Stimulated activated CD4-positive, alpha-beta T cell treated with anti-CD3 and anti-CD28 coated beads, Interleukin-15, amount 100 ng/mL, for 1 hour (primary cell): ENCODE measurements at places on chromosomes 6 and 20.
A peak's percentile ranks its signal among the peaks of the same experiment; 100 is the strongest.

- DNase-seq = no peak
Observed at GRCh38 chr6:142174703-142175102, 27.6 kb downstream of the VTA1 start.

- no peak for DNase-seq
Observed at GRCh38 chr6:92428448-92428847, 990.9 kb downstream of the EPHA7 start.

DNA sequence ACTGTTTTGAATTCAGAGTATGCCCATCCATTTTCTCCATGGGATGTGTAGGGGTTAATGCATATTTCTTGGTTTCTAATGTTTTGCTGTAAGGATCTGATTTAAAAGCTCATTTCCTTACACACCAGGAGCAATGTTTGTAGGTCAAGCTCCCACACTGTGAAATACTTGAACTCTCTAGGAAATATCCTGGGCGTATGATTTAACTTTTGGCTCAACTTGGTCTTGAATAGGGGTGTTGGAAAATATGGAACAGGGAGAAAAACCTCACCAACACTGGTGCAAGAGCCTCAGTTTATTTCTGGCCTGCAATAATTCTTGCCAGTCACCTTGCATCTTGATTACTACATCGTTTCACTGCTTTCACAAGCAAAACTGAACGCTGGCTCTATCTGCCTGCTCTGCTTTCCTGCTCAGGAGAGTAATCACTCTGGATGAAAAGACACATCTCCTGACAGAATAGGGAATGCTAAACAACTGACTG is 25.1 kb upstream of the RFPL4B start:
- no peak for DNase-seq

DNA sequence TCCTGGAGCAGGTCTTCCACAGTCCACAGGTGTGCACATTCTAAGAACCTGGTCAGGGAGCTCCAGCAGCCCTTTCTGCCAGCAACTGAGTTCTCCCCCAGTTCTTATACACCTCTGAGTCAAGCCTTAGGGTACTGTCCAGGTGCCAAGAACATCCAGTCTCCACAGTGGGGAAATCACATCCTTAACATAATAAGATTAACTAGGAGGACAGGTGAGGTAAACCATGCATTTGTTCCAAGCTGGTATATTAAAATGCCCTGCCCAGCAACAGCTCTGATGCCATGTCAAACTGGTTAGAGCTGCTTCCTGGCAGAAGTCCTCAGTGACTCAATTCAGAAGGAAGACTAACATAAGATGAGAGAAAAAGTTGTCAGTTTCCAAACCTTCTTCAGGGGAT is 303.9 kb upstream of the SGK1 start:
- DNase-seq = no peak

GRCh38 chr20:32484225-32484957 is 100.7 kb downstream of the NOL4L start:
- DNase-seq = no peak

DNA sequence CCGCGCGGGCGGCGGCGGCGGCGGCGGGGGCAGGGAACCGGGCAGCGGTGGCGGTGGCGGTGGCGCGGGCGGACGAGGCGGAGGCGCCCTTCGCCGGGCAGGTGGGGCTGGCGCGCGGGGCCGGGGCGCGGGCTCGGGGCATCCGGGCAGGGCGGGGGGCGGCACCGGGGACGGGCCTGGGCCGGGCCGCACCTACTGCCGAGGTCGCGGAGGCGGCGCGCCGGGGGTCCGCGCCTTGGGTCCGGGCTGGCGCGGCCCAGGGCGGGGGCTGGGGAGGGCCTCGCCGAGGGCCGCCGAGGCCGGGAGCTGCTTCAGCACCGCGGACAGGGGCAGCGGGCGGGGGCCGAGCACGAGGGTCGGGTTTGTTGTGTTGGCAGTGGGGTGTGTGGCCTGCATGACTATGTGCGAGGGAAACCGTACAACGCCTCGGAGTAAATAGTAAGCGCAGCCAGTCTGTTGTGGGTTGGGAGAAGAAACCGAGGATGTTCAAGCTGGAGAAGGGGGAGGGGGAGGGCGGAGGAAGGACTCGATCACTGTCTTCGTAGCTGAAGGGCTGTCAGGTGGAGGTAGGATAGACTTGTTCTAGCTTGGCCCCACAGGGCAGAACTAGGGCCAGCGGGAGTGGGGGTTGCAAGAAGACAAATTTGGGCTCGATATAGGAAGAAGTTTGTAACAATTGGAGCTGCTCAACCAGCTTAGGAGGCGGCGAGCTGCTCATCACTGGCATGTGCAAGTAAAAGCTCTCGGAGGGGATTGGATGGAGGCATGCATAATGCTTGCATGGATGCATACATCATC is 593 bp downstream of the MMP24 start:
- peak; percentile 42 for DNase-seq

DNA sequence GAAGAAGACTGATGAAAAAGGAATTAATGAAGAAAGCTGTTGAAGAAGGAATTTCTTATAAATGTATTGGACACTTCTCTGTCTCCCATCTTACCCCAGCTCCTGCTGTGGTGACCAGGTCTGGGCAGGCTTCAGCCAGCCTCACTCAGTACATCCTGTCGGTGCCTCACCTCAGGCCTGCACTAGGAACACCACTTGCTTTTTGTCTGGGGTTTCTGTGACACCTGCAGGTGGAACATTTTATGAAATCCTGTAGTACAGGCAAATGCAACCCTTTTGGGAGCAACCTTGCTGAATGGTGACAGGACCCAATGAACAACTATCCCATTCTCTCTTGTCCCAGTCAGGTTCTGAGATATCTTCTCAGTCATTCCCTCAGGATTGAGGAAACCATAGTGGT is 129.7 kb downstream of the PRDM13 start:
- DNase-seq = no peak

GRCh38 chr6:134316733-134317431 is 1.0 kb downstream of the SGK1 start:
- DNase-seq = no peak

- no peak for DNase-seq
Observed at GRCh38 chr6:108597572-108598304, 37.0 kb downstream of the FOXO3 start.

GRCh38 chr6:151263967-151264366 is 24.2 kb downstream of the AKAP12 start:
- no peak for DNase-seq

- no peak for DNase-seq
Observed at GRCh38 chr20:36399147-36399968, 93.2 kb downstream of the DLGAP4 start.

- DNase-seq = no peak
Observed at GRCh38 chr6:101380897-101381630, 12.4 kb upstream of the GRIK2 start.

DNA sequence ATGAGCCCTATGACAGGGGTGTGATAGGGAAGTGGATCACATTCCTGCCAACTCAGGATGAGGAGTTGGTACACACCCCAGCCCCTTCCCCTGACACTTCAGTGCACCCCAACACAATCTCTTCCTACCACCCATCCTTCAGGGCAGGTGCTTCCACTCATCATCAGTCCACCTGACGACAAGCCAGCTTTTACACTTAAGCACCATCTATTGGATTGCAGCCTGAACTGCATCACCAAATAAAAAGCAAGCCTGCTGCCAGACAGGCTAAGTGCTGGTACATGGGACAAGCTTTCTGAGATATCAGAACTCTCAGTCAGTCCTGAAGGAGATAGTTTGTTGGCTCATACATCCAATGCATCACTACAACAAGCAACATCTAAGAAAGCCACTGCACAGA is 69.0 kb upstream of the TMEM200A start:
- DNase-seq = no peak

GRCh38 chr6:3431994-3432393 is 24.9 kb downstream of the SLC22A23 start:
- no peak for DNase-seq

DNA sequence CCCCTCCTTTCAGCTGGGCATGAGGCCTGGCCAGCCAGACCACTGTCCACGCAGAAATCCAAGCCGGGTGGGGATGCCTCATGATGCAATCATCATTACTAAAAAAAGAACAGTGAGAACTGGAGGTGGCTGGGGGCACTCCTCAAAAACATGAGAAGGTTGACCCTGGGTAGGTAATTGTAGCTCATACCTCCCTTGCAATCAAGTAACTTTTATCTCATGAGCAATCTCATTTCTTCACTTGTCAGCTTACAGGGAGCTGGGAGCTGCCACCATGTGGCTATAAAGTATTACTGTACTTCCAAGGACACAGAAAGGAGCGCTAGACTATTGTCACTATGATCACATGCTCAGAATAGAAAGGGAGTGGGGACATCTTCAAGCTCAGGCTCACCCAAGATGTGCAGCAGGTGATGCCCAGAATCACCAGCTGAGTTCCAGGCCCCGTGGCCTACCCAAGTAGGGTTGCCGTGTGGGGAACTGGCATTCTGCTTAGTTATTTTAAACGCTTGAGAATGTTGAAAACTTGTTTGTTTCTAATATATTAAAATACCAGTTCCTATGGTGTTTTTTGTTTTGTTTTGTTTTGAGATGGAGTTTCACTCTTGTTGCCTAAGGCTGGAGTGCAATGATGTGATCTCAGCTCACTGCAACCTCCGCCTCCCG is 3.0 kb upstream of the CDH26 start:
- no peak for DNase-seq

GRCh38 chr6:26474439-26474881 is 16.7 kb downstream of the BTN2A1 start:
- DNase-seq = no peak

DNA sequence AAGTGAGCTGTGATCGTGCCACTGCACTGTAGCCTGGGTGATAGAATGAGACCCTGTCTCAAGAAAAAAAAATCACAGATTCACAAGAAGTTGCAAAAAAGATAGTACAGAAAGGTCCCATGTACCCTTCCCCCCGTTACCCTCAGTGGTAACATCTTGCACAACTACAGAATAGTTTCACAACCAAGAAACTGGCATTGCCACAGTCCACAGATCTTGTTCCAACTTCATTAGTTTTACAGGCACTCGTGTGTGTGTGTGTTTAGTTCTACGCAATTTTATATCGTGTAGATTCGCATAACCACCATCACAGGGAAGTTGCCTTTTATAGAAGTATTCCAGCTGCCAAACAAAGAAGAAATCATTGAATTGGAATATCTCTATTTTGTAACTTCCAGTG is 19.1 kb downstream of the SPATA2 start:
- no peak for DNase-seq

DNA sequence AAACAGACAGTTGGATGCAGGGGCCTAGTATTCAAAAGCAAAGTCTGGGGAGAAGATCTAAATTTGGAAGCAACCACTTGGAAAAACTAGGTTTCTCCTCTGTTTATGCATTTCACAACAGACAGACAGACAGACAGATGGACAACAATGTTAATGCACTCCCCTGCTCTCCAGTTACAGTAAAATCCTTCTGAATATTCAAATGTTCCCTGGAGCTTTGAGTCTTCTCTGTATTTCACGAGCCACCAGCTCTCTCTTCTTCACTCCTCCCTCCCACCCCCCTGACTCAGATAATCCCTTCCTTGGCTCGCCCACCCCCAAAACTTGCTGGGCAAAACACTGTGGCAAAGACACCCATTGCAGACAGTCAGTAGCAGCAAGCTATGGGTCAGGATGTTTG is 129.3 kb upstream of the TOP1 start:
- DNase-seq = no peak

DNA sequence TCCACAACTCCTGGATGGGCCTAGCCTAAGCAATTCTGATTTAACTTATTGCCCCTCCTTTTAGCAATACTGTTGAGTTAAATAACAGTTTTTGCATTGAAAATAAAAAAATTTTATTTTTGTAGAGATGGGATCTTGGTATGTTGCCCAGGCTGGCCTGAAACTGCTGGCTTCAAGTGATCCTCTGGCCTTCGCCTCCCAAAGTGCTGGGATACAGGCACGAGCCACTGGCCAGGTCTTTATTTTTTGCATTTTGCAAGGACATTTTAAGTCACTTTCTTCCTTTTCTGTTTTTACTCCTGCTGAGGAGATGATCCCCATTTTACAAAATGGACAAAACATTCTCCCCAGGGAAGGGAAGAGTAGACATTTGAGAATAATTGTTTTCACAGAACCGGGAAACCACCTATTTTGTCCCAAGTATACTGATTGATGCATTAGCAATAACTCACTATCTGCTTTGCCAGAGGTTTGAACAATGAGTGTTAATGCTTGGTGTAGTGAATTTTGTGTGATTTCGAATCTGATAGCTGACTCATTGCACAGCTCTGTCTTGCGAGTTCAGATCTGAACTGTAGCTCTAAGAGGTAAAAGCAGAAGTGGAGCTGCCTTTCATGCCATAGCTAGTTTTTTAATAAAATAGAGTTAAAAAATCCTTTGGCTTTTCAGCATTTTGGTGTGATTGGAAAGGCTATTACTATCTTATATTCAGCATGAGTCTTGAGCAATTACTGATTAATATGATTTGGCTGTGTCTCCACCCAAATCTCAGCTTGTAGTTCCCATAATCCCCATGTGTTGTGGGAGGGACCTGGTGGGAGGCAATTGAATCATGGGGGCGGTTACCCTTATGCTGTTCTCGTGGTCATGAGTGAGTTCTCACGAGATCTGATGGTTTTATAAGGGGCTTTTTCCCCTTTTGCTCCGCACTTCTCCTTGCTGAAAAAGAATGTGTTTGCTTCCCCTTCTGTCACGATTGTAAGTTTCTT is 20.9 kb downstream of the IGF2R start:
- DNase-seq = no peak

DNA sequence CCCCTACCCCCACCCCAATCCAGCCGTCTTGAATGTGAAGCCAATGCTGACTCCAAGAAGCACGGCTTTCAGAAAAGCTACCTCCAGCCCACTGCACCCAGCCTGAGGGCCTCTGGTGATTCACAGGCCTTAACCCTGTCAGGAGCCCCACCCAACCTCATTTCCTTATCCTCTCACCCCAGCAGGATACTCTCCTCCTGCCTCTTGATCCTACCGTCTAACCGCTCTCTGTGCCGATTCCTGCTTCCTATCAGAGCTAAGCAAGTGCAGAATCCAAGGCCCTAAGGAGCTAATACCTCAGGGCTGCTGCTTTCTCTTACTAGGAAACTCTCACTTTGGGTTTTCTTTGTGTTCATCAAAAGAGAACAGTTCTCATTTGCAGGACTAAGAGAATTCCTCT is 47.2 kb downstream of the TRERF1 start:
- no peak for DNase-seq

DNA sequence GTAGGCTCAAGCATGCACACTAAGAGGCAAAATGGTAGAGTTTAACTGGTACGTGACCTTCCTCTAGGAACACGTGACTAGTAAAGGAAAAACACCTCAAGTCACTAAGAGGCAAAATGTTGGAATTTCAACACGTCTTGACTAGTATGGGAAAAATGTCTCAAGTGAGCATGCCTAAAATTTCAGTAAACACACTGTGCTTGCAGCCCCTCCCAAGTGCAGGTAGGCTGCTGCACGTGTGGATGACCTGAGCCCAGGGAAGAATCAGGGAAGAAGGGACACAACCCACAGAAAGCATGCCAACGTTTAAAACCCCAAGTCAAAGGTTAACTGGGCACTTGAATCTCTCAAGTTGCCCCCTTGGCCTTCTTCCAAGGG is 162.2 kb downstream of the TENT5A start:
- DNase-seq = no peak
